ENCODE measurements at places on chromosomes 4 and X.
A peak's percentile ranks its signal among the peaks of the same experiment; 100 is the strongest.

- no peak for DNase-seq
Observed at GRCh38 chr4:17013382-17014006, 115.0 kb upstream of the LDB2 start.

DNA sequence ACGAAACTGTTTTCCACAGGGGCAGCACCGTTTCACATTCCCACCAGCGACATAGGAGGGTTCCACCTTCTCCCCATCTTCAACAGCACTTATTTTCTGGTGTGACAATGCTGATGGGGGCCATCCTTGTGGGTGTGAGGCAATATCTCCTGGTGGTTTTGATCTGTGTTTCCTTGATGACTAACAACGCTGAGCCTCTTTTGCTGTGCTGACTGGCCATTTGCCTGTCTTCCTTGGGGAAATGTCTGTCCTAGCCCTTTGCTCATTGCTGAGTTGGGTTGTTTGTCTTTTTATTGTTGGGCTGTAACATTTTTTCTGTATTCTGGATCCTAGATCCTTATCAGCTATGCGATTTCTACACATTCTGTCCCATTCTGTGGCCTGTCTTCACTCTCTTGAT is 33.7 kb downstream of the ATP2B3 start:
- no peak for DNase-seq

DNA sequence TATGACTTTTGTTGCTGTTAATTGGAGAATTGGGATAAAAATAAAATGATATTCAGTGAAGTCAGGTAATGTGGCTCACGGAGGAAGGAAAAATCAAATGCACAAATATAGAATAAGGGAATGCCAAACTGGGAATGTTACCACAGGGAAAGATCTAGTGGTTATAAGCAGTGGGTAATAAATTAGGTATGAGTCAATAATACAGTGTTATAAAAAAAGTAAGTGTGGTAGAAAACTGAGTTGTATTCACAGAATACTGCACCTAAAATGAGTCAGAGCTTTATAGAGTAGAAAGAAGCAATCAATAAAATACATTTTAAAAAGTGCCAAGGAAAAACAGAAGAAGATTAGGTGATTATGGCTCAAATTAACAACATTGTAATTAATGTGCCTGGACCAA is 34.5 kb downstream of the INTS12 start:
- DNase-seq = no peak

DNA sequence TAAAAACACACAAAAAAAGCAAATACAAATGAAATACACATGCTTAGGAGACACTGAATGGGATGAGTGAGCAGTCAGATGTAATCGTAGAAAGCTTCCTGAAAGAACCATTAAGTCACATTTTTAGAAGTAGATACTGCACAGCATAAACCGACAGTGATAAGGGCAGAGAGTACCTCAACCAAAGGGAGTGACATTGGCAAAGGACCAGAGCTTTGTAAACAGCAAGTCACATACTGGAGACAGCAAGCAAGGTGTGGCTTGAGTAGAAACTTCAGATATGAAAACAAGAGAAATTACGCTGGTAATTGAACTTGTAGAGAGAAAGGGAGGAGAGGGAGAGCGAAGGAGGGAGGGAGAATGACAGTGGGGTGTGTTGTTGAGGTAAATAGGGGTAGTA is 92.0 kb downstream of the CHRDL1 start:
- DNase-seq = no peak

GRCh38 chr4:64774626-64775025 is 365.4 kb upstream of the TECRL start:
- no peak for DNase-seq

- no peak for DNase-seq
Observed at GRCh38 chr4:57303012-57303751, 193.0 kb upstream of the IGFBP7 start.

DNA sequence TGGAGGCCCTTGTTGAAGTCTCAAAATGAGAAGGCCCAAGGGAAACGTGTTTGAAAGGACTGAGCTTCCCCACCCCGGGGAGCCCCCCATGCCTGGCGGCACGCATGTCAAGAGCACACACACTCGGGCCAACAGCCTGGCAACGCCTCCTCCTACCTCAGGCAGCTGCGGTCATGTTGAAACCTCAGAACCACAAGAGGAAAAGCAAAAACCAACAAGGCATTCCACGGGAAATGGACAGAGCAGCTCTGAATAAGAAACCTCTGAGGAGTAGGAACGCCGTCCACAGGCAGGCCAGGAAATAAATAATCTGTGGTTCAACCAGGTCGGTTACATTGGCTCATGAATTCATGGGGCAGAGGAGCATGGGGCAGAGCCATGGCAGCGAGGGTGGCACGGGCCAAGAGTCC is 95.7 kb upstream of the AFAP1 start:
- DNase-seq = no peak

- DNase-seq = no peak
Observed at GRCh38 chr4:4655901-4656300, 114.1 kb upstream of the STX18 start.

- DNase-seq = no peak
Observed at GRCh38 chrX:78168065-78168464, 28.6 kb upstream of the TAF9B start.

GRCh38 chr4:20418861-20419451 is 167.3 kb downstream of the SLIT2 start:
- DNase-seq = peak; percentile 5

DNA sequence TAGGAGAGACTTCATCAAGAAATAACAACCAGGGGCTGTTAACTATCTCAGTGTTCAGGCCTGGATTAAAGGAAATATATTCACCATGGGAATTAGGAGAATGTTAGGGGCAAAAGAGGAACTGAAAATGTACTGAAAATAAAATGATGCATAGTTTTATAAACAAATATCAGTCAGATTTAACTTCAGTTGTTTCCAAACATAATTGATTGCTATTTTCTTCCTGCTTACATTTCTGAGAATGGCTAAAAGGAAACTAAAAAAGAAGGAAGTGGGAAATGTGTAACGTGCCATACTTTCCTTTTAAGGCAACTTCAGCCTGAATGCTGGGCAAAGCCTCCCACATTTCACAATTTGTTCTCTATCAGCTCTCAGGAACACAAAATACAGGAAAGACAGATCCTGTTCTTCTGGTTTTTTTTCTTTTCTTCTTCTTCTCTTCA is 178.1 kb downstream of the MAML3 start:
- no peak for DNase-seq

DNA sequence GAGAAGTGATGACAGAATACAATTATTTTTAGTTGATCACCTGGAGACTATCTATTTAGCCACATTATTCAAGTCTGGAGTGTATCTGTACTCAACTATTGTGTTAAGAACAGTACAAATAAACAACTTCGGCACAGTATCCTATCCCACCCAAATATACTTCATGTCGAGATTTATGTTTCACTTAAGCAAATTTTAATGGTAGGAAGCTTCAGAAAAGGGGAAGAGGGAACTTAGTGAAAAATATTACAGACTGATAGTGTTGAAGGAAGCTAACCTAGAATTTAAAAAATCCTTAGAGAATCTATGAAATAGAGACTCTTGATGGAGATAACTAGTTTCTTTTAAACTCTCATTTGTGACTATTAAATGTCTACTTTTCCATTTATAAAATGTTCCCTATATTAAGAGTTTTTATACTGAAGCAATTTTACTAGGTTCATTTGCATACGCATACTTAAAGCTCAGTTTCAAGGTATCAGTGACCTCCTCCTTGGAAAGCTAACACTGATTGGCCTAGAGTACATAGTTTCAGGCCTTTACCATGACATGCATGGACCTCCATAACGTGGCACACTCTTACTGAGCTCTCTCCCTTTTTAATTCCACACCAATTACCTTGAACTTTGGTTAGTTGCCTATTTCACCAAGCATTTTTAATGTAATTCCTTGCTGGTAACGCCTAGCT is 197.7 kb downstream of the CAMK2D start:
- DNase-seq = no peak

GRCh38 chrX:10011991-10012390 is 44.8 kb downstream of the CLDN34 start:
- no peak for DNase-seq

- DNase-seq = no peak
Observed at GRCh38 chrX:133922390-133922771, 63.0 kb downstream of the GPC3 start.

DNA sequence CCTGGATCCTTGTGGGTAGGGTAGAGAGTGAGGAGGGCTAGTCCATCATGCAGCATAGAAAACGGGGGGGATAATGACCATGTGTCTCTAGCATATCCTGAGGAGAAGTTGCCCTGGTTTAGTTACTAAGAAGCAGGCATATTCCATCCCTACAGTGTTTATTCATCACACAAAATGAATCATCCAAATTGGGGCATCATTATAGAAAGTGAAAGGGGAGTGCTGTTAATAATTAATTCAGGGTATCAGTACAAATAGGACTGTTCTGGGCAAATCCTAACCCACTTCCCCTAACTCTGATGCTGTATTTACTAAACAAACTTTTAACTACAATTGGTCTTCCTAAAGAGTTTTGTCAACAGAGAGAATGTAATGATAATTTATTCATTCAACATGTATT is 281.1 kb upstream of the ARX start:
- DNase-seq = no peak
